Purkinje cell (primary cell): ENCODE measurements at places on chromosomes 5 and 9. TPM values are rescaled to one million over a fixed set of nuclear protein-coding genes. Genes with fewer than 3 reads are reported as not detected.

Gene CCL27
- polyA plus RNA-seq = 0.66 TPM in 1 of 2 replicates, not detected in the other

Gene ANKRD31
- polyA plus RNA-seq = 0.32 and 0.42 TPM in 2 replicates

Gene TOPORS
- polyA plus RNA-seq = 14.9 and 15.0 TPM in 2 replicates

Gene SH3TC2
- polyA plus RNA-seq = 0.59 and 1.1 TPM in 2 replicates

Gene ADAMTSL2
- polyA plus RNA-seq = 0.52 TPM in 1 of 2 replicates, not detected in the other

Gene LIX1
- polyA plus RNA-seq = 5.0 and 5.4 TPM in 2 replicates

Gene PRR16
- polyA plus RNA-seq = 0.25 TPM in 1 of 2 replicates, not detected in the other

Gene GABRG2
- 568 and 584 TPM in 2 replicates for polyA plus RNA-seq

Gene ABITRAM
- polyA plus RNA-seq = 14.0 and 31.1 TPM in 2 replicates

Gene AGXT2
- not detected in 2 replicates for polyA plus RNA-seq

Gene GZMA
- polyA plus RNA-seq = not detected in 2 replicates

Gene DOCK8
- 0.89 TPM in 1 of 2 replicates, not detected in the other for polyA plus RNA-seq

Gene SLC6A3
- not detected in 2 replicates for polyA plus RNA-seq

Gene FOXI1
- polyA plus RNA-seq = not detected in 2 replicates

Gene MYOZ3
- 0.99 TPM in 1 of 2 replicates, not detected in the other for polyA plus RNA-seq

Gene C8G
- 0.90 TPM in 1 of 2 replicates, not detected in the other for polyA plus RNA-seq

Gene NEK6
- polyA plus RNA-seq = 1.5 and 2.8 TPM in 2 replicates

Gene DNAJA1
- 234 and 259 TPM in 2 replicates for polyA plus RNA-seq

Gene IL13
- not detected in 2 replicates for polyA plus RNA-seq

Gene OR13J1
- polyA plus RNA-seq = not detected in 2 replicates

Gene GGTA1
- not detected in 2 replicates for polyA plus RNA-seq

Gene UGT3A2
- not detected in 2 replicates for polyA plus RNA-seq
